ENCODE measurements at places on chromosomes 2 and 18. TPM values are rescaled to one million over a fixed set of nuclear protein-coding genes. Genes with fewer than 3 reads are reported as not detected.

DNA sequence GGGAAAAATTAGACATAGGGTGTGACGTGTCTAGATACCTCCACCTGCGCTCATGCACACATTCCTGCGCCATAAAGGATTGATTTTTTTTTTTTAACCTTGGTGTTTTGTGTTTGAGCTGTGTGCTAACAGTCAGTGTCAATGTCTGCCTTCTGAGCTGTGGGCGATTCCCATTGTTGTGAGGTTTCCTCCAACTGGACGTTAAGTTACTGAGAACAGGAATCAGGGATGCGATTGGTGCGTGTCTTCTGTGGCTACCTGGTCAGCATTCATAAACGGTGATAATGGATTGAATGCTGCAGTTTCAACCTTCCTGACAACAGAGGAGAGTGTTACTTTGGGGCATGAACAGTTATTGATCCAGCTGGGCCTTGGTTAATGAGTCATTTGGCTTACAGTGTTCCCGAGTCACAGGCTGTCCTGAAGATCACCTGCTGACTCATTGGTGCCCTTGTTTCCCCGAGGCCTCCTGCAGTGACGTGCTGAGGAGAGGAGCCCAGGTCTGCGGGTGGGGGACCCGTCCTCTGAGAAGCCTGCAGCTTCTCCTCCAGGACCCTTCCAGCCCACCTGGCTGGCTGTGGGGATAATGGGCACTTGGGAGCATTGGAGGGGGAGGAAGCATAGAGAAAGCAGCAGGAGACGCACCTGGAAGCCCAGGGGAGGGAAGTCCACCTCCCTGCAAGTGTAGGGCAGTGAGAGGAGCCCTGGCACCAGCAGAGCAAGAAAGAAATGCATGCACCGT is 25.8 kb upstream of the CABYR start:
- DNase-seq, result no peak

- DNase-seq, result no peak
These were observed 128.6 kb downstream of the SPOPL start for GRCh38 chr2:138630164-138630563.

GRCh38 chr2:147696426-147696825 is 148.4 kb upstream of the ACVR2A start:
- no peak for DNase-seq

DNA sequence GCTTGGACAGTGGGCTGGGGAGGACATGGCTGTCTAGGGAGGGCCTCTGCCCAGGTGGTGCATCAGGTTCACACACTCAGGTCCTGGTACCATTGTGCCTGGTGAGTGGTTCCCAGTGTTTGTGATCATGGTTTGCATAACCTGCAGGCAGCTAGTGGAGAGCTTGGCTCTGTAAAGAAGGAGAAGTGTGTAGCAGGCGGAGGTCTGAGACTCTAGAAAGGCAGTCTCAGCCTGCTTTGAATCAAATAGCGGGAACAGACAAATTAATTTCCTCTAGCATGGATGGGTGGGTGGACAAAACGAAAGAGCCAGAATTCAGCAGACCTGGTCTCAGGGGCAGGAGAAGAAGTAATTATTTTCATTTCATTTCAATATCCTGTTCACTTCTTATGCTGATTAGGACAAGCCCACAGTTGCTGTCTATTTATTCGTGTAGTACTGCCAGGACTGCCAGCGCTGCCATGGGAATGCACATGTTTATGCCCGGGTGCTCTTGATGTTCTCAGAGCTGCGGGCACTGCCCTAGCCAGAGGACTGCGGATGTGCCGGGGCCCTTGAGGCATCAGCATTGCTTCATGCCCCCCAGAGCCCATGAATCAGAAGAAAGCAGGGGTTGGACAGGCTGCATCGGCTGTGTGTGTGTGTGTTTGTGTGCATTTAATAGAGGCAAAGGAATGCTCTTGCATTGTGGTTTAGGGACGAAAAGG is 45.4 kb upstream of the DLX2 start:
- DNase-seq, result no peak

GRCh38 chr2:159094173-159094737 is 125.8 kb downstream of the TANC1 start:
- no peak for DNase-seq

DNA sequence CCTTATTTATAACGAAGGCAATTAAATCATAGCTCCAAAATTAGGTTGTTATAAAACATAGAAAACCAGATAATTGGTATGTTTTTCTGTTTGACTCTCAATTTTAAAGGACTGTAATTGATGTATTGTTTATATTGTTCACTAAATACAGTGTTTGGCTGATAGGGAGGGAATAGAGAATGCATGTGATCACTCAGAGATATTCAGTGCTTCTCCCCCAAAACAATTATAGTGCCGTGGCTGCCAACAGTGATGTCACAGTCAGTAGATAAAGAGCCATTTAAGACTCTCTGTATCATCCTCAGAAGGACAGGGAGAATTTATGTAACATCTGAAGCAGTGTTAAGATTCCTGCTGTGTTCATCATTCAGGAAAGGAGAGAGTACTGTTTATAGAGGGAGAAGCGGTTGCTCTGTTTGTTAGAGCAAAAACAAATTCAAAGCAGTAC is 69.6 kb downstream of the PHLPP1 start:
- no peak for DNase-seq

DNA sequence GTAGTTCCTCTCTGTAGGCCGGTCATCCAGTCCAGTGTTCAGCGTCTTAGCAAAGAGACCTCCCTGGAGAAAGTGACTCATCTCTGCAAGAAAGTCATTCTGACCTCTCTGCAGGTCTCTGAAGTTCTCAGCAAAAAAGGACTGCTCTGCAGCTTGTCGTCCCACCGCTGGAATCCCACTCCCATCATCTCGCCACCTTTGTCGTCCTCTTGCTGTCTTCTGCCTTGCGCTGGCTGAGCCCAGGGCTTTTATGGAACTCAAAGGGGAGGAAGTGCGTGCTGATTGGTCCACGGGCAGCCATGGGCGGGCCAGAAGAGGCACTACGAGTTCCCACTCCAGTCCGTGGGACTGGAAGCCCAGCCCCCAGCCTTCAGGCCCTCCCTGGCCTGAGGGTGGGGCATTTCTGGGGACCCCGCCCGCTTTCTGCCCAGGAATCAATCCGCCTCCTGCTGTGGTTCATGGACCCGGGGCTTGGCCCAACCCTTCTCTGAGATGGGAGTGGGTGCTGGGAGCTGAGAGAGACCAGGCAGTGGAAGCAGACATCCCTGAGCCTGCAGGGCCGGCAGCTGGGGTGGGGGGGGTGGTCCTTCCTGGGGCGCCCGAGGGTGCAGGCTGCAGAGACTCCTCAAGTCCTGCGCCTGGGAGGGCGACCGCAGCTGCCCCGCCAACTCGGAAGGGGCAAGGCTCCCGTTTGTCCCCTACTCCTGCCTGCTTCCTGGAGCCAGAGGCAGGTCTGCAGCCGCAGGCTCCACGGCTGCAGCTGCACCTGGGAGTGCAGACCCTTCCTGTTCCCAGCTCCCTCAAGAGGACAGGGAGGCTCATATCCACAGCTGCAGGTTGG is 660.7 kb upstream of the RAB6C start:
- DNase-seq, result no peak

- DNase-seq, result no peak
These were observed 325.1 kb downstream of the RNF144A start for GRCh38 chr2:7242189-7242867.

DNA sequence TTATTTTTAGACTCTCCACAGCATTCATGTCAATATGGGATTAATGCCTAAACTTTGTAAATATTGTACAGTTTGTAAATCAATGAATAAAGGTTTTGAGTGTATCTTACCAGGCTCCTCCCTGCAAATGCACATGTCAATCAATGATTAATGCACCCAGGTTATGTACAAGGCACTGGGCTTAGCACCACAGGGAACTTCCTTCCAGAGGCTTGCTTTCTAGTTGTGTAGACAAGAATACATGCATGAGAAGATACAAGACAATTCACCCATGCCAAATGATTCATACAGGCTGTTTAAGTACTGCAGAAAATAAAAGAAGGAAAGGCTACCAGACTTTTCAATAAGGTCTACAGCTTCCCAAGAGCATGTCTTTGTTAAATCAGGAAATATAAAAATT is 114.1 kb downstream of the MMADHC start:
- no peak for DNase-seq

GRCh38 chr2:26735097-26735496 is 29.0 kb upstream of the SLC35F6 start:
- DNase-seq, result no peak

GRCh38 chr2:55088400-55088799 is 38.1 kb upstream of the RTN4 start:
- no peak for DNase-seq

DNA sequence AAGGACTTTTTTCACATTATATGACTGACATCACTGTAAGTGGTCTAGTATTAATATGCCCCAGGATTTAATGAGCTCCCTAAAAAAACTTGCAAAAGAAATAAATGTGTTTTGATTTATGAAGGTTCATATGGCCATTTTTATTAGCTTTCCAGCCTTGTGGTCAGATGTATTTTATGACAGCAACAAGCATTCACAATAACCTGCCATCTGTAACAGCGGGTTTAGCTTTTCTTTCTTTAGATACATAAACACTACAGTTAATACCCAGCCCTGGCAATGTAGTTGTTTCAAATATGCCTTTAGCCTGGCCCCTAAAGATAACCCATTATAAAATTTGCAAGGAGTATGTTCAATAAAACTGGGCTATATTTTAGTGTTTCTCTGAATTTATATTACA is 1063.8 kb downstream of the SOCS6 start:
- DNase-seq, result no peak

Gene LDLRAD4
- total RNA-seq, result 23.3 TPM

Gene VIT
- total RNA-seq, result 2.6 TPM

Gene ACTR3
- 152 TPM for total RNA-seq

Gene PLGLB1
- total RNA-seq, result 3.2 TPM

Gene ZAP70
- total RNA-seq, result 1.2 TPM

Gene SPATA3
- not detected for total RNA-seq
